Activated CD4-positive, alpha-beta T cell treated with anti-CD3 and anti-CD28 coated beads, Interleukin-2, amount 50 U/mL, for 16 hours (primary cell): ENCODE measurements at places on chromosomes 12 and 14.

DNA sequence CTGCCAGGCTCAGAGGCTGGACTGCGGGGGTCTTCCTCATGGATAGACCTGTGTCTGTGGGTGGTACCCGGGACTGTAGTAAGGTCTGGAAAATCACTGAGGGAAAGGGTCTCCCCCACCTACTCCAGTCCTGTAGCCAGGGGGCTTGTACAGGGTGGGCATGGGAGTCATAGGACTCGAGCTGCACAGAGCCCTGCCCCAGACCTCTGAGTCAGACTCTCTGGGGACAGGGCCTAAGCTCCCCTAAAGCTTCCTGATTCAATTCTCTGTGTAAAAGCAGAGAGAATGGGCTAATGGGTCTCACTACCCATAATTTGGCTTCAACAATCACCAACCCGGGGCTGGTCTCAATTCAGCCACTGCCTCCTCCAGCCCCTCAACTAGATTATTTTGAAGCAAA, 27.0 kb downstream of the LRTM2 start:
- no peak for DNase-seq

DNA sequence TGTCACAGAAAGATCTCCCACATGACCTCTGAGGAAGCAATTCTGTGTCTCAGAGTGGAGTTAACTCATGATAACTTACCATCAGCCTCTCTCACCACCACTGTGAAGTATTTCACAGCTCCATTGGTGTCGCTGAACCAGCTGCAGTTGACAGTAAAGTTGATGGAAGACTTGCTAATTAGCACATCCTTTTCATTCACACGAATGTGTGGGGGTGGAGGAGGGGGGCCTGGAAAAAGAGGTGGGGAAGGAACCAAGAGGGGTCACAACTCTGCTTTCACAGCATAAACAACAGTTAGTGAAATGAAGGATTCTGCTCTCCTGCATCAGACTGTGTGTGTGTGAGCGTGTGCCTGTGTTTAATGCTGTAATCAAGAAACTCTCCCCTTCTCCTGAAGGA, 82.1 kb downstream of the PTPRB start:
- no peak for DNase-seq

GRCh38 chr12:76360316-76360715, 12.1 kb upstream of the BBS10 start:
- no peak for DNase-seq

DNA sequence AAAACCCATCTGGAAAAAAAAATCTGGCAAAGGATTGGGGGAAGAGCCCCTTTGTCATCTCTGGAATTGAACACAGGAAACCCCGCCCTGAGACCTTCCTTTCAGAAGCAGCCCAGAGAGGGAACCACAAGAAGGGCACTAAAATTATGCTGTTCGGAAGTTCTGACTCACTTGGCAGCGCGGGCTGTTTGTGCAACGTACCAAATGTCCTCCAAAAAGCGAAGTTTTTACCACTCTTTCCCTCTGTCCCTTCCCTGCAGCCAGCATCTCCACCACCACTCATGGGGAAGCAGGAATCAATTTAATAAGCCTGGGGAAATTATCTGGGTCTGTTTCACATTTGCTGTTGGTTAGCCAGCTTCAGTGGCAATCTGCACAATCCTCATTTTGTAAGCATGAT, 3.2 kb upstream of the SYNE3 start:
- peak; percentile 93 for DNase-seq

- DNase-seq, result no peak
Observed at GRCh38 chr12:67531051-67531450, 117.5 kb upstream of the DYRK2 start.

DNA sequence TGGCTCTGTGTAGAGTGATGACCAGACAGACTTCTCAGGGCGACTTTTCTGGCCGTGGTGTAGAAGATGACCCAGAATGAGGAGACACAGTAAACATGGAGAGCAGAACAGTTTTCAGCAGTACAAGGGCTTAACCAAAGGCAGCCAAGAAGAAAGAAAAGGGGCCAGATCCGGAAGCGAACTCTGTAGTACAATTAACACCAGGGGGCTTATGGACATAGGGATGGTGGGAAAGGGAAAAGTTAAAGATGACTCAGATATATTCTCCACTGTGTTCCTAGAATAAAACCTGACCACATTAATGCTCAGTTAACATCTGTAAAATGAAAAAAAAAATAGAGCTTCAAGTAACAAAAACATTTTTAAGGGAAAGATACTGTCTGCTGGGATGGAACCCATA, 60.2 kb downstream of the LGR5 start:
- DNase-seq, result no peak

DNA sequence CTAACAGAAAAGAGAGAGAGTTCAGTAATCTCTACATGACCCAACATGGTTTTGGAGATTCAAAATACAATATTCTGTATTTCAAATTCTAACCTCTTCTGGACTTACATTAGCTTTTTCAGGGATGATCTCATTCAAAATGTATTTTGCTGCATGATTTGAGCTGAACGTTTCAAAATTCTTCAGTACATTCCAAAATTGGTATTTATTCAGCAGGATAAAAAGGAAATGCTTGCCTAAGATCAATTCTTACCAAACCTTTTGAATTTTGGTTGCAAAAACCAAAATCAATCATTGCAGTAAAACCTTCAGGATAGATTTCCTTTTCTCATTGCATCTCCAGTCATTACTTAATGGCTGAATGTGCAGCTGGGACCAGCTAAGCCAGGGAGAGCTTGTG, 1761.3 kb upstream of the SEL1L start:
- no peak for DNase-seq

GRCh38 chr14:21941885-21942284, 268.3 kb upstream of the OR4E1 start:
- no peak for DNase-seq

- DNase-seq, result no peak
Observed at GRCh38 chr12:131754184-131754583, 43.3 kb downstream of the SFSWAP start.

DNA sequence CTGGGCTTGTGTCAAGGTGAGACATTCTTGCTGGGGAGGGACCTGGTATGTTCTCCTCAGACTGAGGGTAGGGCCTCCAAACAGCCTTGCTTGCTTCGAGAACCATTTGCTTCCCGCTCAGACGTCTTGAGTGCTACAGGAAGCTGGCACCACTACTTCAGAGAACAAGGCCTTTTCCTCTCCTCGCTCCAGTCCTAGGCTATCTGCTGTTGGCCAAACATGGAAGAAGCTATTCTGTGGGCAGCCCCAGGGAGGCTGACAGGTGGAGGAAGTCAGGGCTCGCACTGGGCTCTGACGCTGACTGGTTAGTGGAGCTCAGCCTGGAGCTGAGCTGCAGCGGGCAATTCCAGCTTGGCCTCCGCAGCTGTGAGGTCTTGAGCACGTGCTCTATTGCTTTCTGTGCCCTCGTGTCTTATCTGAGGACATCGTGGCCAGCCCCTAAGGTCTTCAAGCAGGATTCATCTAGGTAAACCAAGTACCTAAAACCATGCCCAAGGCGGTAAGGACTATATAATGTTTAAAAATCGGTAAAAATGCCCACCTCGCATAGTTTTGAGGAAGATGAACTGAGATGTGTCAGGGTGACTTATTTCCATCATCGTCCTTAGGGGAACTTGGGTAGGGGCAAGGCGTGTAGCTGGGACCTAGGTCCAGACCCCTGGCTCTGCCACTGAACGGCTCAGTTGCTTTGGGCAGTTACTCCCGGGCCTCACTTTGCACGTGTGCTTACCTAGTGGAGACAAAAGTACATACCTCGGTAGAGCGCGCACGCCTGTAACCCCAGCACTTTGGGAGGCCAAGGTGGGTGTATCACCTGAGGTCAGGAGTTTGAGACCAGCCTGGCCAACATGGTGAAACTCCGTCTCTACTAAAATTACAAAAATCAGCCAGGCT, 4.3 kb downstream of the GAPDH start:
- DNase-seq, result peak; percentile 64

GRCh38 chr14:96754162-96754844, 42.9 kb upstream of the VRK1 start:
- DNase-seq, result no peak

DNA sequence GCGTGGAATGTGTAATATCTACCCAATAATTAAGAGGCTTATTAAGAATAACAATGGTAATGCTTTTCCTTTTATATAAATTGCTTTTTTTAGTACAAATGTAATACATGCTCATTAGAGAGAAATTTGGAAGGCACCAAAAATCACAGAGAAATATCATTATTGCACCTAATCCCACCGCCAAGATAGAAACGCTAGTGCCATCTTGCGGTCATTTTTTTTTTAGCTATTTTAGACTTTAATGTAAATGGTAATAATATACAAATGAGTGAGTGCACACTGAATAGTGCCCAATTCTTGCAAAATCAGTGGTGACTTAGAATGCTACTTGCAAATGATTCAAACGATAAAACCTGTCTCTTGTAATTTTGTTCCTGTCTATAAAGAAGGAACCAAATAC, 576.8 kb upstream of the TMEM132C start:
- DNase-seq, result no peak

GRCh38 chr12:112427760-112428159, 9.0 kb downstream of the PTPN11 start:
- no peak for DNase-seq

DNA sequence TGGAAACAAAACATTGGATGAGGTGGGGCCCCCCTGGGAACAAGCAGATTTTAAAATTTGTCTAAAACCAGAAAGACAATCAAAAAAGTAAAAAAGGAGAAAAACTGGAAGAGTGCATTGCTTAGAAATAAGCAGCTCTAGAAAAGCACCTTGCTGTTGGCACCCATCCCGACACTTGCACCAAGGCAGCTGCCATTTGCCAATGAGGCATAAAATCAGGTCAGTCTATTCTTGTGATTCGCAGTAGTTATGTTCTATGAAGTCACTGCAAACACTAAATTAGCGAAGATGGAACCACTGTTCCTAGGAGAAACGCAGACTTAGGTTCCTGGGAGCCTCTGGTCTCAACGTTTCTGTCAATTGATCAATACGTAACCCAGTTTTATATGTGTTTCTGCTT, 16.2 kb downstream of the VPS33A start:
- no peak for DNase-seq

DNA sequence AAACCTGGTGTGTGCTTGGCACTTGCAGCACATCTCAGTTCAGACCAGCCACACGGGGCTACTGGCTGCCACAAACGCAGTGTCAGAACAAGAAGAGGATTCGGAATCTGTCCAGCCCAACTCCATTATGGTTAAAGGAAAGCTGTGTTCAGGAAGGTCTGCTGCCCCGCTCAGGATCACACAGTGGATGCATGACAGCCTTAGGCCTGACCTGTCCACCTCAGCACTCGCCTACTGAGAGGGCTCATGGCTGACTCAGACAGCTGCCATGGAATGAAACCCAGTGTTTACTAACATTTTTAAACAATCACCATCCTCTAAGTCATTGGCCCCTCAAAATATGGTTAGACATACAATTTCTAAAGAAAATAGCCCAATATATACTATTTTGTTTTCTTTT, 5.6 kb upstream of the NIN start:
- DNase-seq, result no peak

DNA sequence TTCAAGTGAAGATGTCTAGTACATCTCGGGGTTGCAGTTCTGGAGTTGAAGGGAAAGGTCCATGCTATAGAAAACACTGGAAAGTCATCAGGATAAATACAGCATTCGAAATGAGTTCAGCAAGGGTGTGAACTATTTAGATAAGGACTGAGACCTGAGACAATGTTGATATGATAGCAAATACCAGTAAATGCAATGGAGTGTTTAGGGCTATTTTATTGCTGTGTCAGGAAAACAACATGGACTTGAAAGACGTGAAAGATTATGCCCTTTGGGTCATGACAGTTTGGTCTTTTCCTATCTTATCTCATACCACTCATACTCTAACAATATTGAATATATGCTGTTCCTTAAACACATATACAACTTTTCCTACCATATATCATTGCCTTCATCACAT, 1776.2 kb upstream of the SEL1L start:
- no peak for DNase-seq

- DNase-seq, result peak; percentile 24
Observed at GRCh38 chr12:77003246-77003645, 62.1 kb downstream of the E2F7 start.

DNA sequence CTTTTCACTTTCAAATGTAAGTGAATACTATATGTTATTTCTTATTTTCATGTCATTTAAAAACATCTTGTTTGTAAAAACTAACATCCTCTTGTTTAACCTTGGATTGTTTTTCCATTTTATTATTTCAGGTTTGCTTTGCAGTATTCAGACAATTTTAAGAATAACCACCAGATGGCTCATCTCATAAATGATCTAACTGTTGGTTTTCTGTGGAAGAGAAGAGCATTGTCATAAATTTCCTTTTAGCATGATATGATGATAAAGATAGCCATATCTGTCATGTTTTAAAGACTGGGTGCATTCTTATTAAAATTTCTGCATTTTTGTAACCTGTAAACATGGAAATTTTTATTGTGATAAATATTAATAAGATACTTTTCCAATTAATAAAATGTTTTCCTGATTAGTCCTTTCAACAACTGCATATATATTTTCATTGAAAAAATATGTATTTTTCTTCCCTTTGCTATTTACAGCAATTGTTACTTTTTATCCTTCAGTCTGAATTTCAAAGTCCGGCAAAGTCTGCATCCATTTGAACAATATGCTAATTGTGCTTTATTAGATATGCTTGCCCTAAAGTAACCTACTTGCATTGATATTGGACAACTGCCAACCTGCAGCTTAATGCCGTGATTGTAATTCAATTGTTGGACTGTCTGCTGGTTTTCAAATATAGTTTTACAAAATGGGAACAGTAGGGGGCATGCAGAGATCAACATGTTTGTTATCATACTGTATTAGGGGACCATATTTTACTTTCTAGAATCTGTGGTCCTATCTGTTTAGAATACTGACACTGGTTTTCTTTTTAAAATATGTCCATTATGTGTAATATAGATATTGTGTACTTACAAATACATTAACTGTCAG, 163.4 kb downstream of the GARIN6 start:
- DNase-seq, result no peak

- DNase-seq, result no peak
Observed at GRCh38 chr14:32941668-32942065, 3.0 kb downstream of the NPAS3 start.

GRCh38 chr12:42968426-42968825, 378.9 kb upstream of the PRICKLE1 start:
- DNase-seq, result no peak

DNA sequence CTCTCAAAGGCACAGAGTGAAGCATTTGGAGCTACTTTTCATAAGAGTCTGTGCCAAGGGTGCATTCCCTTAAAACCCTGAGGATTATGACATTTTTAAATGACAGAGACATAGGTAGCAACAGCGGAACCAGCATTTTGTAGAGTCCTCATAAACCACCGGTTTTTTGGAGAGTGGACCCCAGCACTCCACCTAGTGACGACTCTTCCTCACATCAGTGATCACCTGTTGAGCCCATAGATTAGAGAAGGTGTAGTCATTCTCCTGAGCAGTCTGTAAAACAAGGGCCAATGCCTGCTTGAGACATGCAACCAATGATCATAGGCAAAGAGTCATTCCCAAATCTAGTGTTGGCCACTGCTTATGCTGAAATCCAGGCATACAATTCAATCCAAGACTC, 399.1 kb downstream of the GXYLT1 start:
- DNase-seq, result no peak

GRCh38 chr12:127911291-127911690, 355.7 kb upstream of the TMEM132C start:
- no peak for DNase-seq
